NCI-H2081 treated with DMSO at 0.1 percent for 48 hours (cell line): ENCODE measurements at places on chromosomes 11 and 22.

DNA sequence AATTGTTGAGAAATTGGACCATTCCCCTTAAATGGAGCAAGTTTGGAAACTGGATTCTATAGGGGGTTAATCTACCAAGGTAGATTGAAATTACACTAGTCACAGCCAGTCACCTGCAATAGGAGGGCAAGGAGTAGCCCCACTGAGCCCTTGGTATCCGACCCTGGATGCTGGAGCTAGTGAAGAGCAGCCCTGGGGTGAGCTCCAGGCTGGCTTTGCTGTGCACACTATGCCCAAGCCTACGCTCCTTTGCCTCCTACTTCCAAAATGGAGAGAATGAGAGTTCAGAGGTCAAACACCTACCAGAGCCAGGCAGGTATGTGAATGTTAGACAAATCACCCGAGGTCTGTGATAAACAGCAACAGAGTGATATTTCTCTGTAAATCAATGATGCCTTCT is 23.7 kb downstream of the SNU13 start:
- no peak for DNase-seq

DNA sequence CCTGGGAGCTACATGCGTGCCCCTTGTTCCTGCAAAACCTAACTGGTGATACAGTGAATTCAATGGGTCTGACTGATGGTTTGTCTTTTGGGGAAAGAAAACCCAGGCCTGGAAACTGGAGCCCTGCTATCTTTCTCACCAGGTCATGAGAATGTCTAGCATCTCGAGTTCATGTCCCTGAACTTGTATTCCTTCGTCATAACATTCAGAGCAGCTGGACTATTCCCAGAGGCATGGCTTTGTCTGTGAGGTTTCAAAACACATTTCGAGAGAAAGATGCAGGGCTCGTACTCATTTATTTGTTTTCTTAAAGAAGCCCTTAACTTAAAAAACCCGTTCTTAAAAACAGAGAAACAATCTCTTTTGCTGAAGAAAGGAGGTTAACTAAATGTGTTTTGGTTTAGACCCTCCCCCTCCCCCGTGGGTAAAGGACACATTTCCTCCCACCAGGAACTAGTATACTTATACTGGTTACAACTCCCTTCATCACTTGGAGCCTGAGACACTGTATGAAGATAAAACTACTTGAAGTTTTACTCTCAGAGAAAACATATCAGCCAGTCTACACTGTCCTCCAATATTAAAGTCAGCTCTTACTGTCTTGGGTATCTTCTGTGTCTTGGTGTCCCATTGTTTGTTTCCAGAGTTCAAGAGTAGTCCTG is 43.2 kb downstream of the ME3 start:
- DNase-seq: no peak

DNA sequence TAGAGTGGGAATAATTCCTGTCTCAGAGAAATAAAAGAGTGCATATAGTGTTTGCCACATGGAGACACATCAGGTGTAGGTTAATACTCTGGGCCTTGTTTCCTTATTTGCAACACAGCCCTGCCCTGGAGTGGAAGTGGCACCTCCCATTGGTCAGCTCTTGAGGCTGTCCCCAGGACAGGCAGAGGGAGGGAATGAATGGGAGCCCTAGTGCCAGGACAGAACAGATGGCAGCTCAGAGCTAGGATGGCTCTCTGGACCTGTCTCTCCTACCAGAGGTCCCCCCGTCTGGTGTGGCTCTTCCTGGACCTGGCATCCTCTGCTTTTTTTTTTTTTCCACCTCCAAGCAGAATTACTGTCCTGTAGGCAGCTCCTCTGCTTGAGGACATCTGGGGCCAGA is 35.6 kb downstream of the LIMK2 start:
- no peak for DNase-seq

DNA sequence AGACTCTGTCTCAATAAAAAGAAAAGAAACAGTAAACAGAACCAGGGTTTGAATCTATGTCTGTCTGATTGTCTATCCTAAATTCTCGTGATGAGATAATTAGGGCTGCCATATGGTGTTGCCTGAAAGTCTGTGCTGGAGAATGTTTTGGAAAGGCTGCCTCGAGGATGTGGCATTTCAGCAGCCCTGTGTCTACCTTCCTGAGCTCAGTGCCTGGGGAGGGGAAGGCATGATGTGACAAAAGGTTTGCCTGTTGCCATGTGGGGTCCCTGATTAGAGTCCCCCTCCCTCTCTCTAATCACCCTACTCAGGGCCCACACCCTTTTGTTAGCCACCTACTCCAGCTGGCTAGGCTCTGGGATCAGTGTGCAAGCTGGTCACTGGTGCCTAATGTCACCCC is 15.2 kb downstream of the CD82 start:
- DNase-seq: no peak

DNA sequence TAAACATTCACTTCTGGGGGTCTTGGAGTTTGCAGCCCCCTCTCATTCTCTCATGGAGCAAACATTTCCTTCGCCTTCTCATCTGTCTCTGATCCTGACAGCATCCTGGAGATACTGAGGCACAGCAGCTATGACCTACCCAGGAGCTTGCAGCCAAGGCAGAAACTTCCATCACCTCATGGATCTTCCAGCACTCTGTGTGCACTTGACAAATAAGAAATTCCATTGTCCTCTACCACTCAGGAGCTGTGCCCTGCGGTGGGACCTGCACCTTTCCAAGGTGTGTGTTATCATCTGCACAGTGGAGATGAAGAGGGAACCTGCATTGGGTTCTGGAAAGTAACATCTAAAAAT is 49.1 kb downstream of the GGTLC2 start:
- DNase-seq: no peak

DNA sequence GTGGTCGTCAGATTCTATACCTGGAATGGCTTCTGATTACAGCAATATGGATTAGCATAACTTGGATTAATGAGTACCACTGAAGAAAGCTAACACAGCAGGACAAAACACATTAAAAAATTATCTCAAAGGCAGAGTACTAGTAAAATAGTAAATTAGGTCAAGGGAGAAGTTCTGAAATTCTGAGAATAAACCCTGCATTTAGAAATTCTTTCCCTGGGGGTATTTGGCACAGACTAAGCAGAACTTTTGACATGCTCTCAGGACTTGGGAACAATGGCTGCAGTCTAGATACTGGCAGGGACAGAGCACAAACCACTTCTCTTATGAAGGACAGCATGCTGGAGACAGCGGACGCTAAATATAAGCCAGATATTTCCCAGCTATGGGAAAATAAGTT is 85.6 kb upstream of the GRIA4 start:
- no peak for DNase-seq

DNA sequence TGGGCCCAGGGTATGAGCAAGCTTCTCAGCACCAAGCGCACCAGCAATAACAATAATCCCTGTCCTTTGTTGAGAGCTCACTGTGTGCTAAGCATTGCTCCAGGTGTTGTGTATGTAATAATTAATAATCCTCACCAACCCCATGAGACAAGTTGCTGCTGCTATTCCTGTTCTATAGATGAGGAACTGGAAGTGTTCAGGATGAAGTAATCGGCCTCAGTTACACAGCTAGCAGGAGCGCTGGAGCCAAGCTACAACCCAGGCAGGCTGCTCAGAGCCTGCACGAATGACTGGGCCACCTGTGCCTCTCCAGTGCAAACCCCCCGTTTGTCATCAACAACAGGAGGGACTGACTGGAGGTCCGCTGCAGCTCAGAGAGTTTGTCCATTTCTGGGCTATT is 35.2 kb upstream of the CECR2 start:
- DNase-seq: no peak

- no peak for DNase-seq
Measured at GRCh38 chr22:36787204-36787988, 11.5 kb upstream of the IFT27 start.

DNA sequence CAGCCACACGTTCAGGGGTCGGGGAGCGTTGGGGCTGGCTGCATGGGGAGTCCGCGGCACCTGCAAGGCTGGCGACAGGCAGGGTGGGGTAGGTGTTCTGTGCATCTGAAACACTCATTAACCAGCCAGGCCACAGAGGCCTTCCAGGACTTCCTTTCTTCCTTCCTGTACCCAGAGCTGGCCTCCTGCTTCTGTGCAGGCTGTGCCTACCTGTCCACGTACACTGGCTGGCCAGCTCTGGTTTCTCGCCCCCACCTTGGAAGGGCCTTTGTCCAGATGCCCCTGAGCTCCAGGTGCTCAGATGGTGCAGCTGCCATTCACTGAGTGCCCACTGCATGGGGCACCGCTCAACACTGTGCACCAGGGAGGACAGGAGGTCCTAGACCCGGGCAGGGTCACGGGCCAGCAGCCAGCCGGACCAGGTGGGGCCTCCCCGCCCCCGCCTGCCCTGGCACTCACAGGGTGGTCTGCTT is 15.9 kb downstream of the TTLL12 start:
- no peak for DNase-seq

GRCh38 chr11:115255006-115255762 is 249.0 kb downstream of the CADM1 start:
- DNase-seq: no peak

DNA sequence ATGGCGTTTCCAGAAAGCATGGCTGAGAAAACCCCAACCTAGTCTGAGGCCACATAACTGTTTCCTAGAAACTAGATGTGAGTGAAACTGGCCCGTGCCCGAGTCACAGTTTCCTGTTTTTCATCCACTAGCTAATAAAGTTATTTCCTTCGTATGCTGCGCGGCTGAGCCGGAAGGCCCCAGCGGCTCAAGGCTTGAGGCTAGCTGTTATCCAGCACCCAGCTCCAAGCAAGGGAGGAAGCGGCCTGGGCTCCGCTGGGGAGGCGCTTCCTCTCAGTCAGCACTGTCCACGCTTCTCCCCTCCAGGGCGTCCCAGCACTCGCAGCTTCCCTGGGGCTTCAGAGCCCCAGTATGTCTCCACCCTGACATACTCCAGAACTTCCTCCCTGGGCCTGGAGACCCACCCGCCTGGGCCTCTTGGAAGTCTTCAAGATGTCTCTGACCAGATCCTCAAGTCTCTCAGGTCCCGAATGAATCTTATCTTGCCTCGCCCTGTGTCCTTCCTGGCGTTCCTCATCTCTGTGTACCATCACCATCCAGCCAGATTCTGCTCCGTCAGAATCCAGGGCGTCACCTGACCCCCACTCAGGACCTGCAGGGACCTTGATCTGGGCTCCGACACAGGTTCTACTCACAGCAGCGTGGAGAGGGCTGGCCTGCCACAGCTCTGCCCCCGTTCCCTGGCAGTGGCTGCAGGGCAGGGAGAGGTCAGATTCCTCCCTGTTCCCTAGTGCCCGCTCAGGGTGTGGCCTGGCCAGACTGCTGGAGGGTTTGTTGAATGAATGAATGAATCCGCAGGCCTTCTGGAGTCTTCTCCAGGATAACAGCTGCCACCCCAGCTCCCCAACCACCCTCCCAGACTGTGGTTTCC is 81.9 kb downstream of the LRRC32 start:
- no peak for DNase-seq

DNA sequence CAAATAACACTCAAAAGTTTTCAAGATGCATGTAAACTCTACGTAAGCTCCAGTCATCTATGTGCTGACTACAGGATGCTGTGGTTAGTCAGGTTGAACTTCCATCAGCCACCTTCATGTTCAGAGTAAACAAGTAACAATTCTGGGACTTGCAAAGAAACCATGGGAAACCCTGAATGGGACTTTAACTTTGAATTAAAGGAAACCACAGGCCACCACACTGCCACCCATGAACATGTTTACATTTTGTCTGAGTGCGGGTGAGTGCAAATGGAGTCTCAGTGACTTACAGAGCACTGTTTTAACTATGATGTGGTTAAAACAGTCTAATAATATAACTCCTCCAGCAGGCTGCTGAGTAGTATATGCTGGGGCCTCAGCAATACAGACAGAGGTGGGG is 12.9 kb upstream of the SYTL2 start:
- no peak for DNase-seq

DNA sequence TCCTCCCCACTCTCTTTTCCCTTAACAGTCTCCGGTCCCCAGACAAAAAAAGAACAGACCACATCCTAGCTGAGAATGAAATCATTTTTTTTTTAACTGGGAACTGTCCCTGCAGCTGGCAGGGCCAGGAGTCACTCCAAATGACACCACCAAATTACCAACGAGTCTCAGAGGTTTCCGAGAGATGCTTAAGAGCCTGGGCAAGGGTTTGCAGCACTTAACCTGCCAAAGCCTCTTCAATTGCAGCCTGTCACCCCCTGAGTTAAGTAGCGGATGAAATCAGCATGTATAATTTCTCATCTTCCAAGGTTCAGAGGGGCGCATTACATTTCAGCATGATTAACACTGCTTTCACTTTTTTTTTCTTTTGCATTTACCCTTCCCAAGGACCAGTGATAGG is 71.8 kb downstream of the TENM4 start:
- DNase-seq: no peak

GRCh38 chr11:29009426-29009825 is 901.2 kb downstream of the METTL15 start:
- no peak for DNase-seq

- DNase-seq: no peak
Measured at GRCh38 chr11:14583252-14584034, 60.2 kb upstream of the PDE3B start.

DNA sequence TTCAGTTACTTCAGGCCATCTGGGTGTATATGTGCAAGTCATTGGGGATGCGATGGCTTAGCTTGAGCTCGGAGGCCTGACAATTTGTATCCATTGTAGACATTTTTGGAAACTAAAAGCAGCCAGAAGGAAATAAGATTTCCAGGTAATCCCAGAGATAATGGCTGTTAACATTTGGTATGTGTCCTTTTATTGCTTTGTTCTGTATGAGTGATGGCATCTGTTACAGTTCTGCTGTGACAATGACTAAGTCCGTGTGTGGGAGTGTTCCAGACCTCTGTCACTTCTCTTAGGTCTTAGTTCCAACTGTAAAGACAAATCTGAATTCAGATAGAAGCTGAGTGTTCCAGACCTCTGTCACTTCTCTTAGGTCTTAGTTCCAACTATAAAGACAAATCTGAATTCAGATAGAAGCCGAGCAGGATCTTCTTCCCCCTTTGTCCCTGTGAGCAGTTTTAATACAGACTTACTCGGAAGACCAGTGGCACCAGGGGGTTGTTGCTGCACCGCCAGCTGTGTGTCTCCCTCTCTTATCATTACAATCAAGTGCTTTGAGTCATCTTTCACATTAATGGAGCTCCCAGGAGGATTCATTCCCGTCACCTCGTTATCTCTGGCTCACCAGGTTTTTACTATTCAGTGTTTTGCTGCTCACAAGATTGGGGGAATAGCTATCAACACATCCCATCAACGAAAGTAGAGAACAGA is 190.9 kb upstream of the SORL1-AS1 start:
- DNase-seq: no peak

DNA sequence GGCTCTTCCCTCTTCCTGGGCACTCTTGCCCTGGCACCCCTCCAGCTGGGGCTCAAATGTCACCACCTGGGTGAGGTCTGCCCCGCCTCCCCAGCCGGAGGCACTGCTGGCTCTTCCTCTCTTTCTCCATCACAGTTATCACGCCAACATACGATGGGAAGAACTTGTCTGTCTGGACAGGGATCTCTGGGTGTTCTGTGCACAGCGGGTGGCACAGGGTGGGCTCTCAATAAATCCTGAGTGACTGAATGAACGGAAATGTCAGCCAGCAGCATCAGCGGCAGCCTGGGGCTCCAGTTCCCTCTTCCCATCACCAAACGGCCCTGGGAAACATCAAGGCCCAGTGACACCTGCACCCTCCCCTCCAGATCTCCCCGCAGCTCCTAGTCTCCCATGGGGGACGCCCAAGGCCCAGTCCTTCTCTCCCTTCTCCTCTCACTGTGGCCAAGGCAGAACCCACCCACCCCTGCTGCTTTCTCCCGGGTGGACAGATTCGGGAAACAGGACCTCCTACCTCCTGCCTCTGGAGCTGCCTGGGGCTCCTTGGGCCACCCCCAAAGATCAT is 440 bp upstream of the SLC25A45 start:
- DNase-seq: no peak

GRCh38 chr11:2089536-2090165 is 49.5 kb downstream of the IGF2 start:
- no peak for DNase-seq
